Stimulated activated naive CD4-positive, alpha-beta T cell treated with Interleukin-2 at 50 U/mL for 16 hours (primary cell): ENCODE measurements at places on chromosomes 7 and 10.

DNA sequence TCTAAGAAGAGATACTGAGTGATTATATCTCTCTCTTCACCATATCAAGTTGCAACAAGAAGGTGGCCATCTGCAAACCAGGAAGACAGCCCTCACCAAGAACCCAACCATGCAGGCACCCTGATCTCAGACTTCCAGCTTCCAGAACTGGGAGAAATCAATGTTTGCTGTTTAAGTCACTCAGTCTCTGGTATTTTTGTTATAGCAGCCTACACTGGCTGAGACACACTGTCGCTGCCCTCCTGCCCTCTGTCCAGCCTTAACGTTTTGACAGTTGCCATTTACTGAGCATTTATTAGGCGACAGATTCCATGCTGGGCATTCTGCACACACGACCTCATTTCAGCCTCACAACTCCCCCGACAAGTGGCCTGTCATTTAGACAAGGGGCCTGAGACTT, 9.5 kb upstream of the HMX3 start:
- DNase-seq = no peak

DNA sequence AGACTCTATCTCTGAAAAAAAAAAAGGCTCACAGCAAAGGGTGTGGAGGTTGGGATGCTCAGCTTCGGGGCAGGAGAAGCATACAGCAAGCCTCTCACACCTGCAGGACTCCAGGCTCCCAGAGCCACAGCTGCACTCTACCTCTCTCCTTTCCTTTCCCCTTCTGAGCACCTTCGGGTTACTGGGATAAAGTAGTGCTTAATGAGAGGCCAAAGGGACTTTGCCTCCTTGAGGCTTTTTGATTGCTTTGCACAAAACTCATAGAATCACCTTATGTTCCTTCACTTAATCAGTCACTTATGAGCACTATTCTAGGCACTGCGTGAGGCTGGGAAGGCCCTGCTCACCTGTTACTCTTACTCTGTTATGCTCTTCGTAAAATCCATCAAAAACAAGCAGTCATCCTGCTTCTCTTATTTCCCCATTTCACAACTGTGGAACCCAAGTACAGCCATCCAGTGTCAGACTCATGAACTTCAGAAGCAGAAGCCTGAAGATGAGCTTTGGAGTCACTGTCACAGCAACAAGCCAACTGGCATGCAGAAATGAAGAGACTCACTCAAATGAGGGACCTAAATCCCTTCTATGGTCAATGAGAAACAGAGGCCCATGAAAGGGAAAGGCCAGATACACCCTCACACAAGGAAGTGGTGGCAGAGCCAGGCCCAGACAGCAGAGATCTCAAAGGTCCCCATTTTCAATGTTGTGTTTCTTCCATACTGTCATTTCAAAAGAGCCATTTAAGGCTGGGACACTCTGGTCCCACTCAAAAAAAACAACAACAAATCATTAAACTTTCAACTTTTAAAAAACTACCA, 205.4 kb downstream of the KCNMA1 start:
- no peak for DNase-seq

DNA sequence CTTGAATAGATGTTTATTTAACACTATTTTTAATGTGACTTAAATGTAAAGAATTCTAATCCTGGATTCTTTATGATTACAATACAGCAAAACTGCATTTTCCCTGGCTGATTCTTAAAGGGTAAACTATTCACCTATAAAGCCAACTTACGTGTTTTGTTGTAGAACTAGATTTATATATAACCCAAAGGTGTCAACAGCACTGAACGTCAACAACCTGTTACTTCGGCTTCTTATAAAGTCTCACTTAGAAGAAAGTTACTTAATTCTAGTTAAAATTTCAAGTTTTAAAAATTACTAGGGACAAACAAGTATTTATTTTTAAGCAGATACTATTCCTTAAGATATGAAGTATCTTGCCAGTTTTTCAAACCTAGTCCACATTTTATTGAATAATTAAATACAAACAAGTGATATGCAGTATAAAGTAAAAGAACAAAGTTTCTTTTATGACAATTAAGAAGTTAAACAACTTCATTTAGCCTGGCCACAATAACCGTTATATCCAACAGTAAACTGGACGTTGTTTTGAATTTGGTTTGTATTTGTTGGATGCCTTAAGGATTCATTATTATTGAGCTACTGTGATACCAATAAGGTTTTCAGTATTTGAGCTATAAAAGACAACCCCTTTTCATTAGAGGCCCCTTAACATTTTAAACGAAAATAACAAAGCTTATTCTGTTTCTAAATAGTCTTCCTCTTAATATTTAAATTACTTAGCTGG, 83.1 kb downstream of the SNX10 start:
- DNase-seq = no peak

GRCh38 chr10:97520978-97521761, 22.4 kb downstream of the UBTD1 start:
- no peak for DNase-seq
